Epithelial cell of esophagus (primary cell): ENCODE measurements at places on chromosomes 11 and 22.

DNA sequence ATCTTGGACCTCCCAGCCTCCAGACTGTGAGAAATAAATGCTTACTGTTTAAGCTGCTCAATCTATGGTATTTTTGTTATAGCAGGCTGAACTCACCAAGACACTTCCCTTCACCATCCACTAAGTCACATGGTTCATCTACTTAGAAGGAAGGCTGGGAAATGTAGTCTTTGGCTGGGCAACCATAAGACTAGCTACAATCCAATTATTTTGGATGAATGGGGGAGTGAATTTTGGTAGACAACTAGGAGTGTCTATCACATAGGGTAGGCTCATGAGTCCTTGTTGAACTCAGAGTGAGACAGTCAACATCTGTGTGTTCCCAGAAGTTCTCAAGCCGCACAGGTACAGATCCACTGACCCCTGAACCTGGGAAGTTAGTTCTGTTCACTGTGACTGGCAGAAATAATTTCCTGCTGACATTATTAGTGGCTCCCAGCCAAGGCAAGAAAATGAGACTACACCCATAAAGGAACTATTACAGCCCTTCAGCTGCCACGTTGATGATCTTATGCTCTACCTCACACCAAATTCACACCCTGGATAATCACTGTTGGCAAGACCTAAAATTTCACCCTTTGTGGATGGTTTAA, 3.1 kb upstream of the SLC35C1 start:
- DNase-seq = peak; percentile 52

GRCh38 chr11:112735470-112735869, 225.8 kb upstream of the NCAM1 start:
- DNase-seq = no peak

DNA sequence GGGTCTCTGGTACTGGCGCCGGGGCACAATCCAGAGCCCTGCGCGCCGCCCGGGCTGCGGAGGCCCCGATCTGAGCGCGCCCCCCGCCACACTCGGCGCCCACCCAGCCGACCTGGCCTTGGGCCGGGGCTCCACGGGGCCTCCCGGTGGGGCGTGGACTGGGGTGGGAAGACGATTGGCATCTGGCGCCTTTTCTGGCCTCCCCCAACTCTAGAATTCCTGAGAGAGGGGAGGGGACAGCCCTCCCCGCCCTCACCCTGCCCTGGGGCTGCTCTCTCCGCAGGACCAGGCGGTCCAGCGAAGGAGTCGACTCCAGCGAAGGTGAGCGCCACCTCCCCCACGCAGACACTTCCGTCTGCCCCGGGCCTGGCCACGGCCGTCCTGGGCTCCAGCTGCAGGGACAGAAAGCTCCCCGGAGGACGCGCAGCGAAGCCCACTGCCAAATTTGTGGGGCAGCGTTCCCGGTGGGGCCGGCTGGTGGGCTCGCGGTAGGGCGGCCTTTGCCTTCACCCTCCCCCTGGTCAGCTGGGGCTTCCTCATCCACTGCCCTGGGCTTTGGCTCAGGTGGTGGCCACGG, 593 bp downstream of the SSH3 start:
- no peak for DNase-seq

- DNase-seq = no peak
Observed at GRCh38 chr11:66465373-66466224, 1.1 kb upstream of the PELI3 start.

DNA sequence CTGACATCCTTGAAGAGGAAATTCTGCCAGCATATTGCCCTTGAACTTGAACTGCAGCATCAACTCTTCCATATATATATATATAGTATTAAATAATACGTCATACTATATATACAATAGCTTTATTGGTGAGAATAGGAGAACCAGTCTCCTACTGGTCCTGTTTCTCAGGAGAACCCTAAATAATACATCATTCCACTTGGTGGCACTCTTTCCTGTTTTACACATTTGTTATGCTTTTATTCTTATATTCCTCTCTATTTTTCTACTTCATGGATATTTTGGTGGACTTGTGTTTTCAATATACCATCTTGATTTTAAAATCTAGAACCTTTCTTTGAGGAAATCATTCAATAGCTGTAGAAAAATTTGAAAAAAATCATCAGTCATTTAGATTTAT, 193.3 kb downstream of the TRPC6 start:
- peak; percentile 15 for DNase-seq

GRCh38 chr11:46238967-46239800, 38.3 kb upstream of the CREB3L1 start:
- DNase-seq = peak; percentile 77

GRCh38 chr11:130732476-130732875, 183.8 kb downstream of the SNX19 start:
- DNase-seq = no peak

GRCh38 chr11:46686886-46687795, 13.3 kb downstream of the ARHGAP1 start:
- DNase-seq = peak; percentile 99

- no peak for DNase-seq
Observed at GRCh38 chr22:38731703-38732161, 24.1 kb downstream of the SUN2 start.

DNA sequence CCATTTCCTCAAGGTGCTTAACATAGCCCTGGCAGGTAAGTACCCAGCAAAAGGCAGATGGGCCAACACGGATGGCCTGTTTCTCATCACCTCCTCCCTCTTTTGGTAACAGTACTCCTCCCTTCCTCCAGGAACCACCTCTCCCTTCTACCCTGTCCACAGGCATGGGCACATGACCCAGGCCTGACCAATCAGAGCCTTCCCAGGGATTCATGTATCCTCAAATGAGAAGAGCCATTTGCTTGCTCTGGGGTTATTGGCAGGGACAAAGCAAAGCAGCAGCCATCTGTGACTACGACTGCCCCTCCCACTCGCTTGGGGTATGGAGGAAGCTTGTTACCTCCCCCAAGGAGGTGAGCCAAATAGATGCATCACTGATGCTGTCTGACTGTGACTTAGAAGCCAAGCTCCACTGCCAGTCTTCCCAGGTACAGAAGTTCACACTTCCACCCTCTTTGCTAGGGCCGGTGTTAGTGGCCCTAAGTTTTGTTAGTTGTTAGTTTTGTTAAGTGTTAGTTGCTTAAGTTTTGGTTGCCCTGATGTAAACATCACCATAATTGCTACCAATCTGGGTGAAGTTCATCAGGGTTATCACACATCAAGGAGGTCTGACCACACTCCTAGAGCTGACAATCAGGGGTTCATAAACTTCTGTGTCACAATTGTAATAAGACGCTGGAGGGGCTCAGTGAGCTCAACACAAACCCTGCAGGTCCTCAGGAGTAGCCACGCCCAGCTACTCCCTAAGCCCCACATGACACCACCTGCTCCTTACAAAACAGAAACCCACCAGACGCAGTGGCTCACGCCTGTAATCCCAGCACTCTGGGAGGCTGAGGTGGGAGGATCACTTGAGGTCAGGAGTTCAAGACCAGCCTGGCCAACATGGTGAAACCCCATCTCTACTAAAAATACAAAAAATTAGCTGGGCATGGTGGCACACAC, 57.3 kb downstream of the ARFGAP3 start:
- no peak for DNase-seq

DNA sequence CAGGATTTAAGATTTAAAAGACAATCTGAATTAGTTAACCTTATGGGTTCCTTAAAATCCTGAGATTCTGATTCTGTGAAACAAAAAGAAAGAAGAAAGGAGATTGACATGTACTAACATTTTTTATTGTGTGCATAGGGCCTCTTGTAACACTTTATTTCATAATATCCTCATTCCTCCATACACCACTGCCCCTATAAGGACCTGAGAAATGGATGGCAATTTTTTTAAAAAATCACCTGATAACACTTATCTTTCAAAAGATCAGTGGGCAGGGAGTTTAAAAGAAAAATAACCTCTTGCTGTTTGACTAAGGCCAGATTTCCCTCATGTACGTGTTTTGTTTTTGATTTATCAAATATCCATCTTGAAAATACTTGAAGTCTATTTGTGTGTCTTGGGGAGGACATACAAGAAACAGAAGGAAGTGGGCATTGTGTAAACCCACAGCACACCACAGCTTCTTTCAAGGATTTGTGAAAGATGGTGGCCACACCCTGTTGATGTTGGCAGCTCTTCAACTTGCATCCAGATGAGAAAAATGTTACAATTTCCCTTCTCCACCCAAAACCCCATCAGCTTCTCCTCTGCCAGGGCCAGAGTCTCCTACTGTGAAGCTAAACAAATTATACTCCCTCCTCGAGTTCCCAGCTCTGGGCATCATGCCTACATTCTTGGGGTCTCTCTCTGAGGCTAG, 35.0 kb upstream of the MPEG1 start:
- DNase-seq = peak; percentile 34

DNA sequence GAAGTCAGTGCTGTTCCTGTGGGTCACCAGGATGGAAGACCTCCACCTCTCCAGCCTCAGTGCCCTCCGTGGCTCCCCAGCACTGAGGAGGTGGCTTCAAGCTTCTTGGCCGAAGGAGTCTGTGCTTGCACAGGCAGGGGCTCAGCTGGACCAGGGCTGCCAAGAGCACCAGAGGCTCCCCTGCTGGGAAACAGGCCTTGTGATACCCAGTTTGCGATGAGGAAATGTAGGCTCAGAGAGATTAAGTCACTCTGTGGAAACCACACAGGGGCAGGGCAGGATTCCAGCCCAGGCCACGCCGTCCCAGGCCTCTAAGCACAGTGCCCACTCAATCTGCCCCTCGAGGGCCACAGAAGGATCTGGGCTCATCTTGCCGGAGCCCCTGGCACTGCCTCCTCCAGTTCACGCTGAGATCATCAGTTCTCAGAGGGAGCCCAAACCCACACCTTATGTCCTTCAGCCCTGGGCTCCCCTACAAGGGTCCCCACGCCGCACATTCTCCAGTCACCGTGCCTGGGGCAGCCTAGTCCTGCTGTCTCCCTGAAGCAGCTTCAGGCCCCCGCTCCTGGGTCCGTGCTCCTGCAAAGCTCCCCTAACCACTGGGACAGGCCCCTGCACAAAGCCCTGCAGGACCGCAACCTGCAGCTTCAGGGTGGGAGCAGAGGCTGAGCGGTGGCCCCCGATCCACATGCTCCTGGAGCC, 21.6 kb downstream of the ANO1 start:
- no peak for DNase-seq

- DNase-seq = no peak
Observed at GRCh38 chr11:59076876-59077571, 9.1 kb upstream of the GLYATL1B start.

GRCh38 chr11:75478783-75479596, 46.0 kb upstream of the KLHL35 start:
- DNase-seq = no peak

DNA sequence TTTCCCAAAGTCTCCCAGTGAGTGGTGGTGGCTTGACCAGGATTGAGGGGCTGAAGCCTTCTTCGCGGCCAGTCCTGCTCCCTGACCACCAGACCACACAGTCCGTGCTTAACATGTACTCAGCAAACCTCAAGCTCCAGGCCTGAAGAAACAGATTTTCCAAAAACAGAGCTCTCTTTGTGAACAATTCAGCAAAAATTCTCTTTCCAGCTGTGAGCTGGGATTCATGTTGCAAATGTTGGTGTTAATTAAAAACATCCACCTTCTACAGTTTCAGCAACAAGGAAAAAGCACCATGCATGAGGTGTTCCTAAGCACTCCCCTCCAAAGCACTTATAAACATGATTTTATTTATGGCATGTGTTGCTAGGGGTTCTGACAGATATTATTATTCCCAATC, 129.5 kb downstream of the ETS1 start:
- DNase-seq = no peak

DNA sequence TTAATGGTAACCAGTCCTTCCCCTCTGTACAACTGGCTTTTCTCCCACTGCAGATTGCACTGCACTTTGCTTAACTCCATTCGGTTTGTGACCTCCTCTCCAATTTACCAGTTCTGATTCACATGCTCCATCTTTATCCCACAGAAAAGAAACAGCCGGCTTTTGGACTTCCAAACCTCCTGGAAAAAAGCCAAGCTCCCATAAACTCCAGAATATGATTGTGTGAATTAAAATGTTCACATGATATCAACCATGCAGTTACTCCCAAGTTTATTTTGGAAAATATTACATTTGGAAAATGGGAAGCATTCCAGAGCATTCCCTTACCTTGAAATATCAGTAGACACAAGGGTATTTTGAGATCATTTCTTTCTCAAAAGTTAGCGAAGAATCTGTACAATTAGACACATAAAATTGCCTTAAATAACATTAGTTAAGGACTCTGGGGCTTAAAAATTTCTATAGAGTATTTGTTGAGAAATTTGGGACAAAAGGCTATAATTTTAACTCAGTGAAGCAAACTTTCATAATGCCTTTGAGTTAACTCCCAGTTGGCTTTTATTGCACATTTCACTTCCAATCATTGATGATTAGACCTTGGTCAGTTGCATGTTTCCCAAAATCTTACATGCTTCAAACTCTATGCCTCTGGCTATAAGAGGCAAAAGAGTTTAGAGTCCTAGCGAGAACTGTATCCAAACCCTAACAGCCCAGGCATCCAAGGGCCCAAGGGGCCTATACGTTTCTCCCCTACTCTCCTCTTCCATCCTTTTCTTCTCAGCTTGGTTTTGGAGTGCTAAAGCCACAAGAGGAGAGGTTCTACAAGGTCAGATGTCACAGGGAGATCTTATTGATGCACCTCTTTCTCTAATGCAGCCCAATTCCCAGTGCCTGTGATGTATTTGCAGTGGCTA, 23.6 kb upstream of the TMEM135 start:
- no peak for DNase-seq

DNA sequence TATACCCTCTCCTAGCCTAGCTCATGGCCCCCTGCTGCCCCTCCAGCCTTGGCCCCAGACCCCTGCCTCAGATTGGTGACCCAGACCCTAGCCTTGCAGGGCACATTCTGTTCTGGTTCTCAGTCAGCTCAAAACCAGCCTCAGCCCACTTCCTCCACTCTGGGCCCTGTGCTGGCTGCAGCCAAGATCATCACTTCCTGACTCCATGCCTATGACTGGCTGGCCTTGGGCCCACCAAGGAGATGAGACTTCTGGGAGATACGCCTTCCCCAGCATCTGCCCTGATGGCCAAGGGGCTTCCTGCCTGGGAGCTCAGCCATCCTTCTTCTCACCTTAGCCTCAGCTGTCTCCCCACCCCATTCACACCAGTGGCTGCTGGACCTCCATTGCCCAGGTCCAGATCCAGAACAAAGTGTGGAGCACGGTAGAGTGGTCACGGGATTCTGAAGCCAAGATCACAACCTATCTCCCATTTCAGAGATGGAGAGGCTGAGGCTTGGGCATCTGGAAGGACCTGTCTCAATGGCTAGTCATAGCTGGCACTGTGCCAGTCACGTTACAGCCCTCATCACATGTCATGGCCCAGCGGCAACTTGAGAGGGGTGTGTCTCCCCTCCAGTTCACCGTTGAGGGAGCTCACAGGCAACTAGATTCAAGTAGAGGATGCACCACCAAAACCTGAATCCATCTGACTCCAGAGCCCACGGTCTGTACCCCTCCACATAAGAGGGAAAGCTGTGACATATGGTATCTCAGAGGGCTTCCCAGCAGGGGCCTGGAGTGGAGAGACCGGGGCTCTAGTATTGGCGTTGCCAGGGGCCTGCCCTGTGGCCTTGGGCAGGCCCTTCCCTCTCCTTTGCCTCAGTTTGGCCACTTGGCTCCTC, 43.0 kb upstream of the KLHL35 start:
- DNase-seq = peak; percentile 72
